Suprapubic skin (tissue), 4 donors: ENCODE measurements at places on chromosomes 1 and 21. TPM values are rescaled to one million over a fixed set of nuclear protein-coding genes. Genes with fewer than 3 reads are reported as not detected.

Gene TMEM61
- total RNA-seq = 6.3 TPM

- H3K4me3 ChIP-seq = no peak overlapping the region
- H3K27ac ChIP-seq = no peak overlapping the region
- H3K4me1 ChIP-seq = peaks cover 24% of the 10 kb centered on the region
- DNase-seq = no peak
- H3K27me3 ChIP-seq = no peaks in the 10 kb centered on the region
Observed at GRCh38 chr1:204350857-204351573, 8.7 kb downstream of the PLEKHA6 start.

- no peaks in the 10 kb centered on the region for H3K36me3 ChIP-seq
- no peaks in the 10 kb centered on the region for H3K4me1 ChIP-seq
- H3K4me3 ChIP-seq = no peak overlapping the region
- H3K27ac ChIP-seq = no peak overlapping the region
- no peaks in the 10 kb centered on the region for H3K27me3 ChIP-seq
- DNase-seq = no peak
Observed at GRCh38 chr1:197388801-197389200, 120.7 kb downstream of the CRB1 start.

DNA sequence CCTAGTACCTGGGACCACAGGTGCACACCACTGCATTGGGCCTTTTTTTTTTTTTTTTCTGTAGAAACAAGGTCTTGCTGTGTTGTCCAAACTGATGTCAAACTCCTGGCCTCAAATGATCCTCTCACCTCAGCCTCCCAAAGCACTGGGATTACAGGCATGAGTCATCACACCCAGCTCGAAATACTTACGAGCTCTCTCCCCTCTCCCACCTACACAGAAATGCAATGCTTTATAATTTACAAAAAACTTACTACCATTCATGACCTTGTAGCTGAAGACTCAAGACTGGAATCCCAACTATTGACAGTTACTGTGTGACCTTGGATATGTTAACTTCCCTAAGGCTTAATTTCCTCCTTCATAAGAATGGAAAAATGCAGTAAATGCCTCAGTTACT lies 18.7 kb downstream of the FOXJ3 start:
- no peak overlapping the region for H3K27ac ChIP-seq
- no peaks in the 10 kb centered on the region for H3K27me3 ChIP-seq
- H3K4me3 ChIP-seq = no peak overlapping the region
